ENCODE measurements at places on chromosomes 5 and 9.

DNA sequence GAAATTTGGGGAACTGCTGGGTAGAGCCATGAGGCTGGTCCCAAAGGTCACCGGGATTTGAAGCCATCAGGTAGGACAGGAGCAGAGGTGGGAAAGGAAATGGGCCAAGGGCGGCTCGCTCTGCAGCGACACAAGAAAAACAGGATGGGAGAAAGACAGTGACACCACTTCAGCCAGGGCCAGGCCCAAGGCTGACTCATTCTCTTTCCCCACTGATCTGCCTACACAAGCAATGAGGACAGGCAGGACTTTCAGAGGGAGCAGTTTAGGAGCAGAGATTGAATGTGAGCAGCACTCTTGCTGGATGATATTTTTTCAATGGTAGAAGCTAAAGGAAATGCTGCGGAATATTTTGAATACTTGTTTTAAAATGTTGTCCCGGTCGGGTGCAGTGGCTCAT is 3.5 kb downstream of the RUFY1 start:
- no peaks in the 10 kb centered on the region for H3K36me3 ChIP-seq
- no peak overlapping the region for H3K4me3 ChIP-seq
- H3K4me1 ChIP-seq, result peaks cover 19% of the 10 kb centered on the region
- no peak overlapping the region for H3K27ac ChIP-seq
- DNase-seq, result no peak

- no peak for DNase-seq
- no peaks in the 10 kb centered on the region for H3K36me3 ChIP-seq
- H3K27ac ChIP-seq, result no peak overlapping the region
- H3K4me3 ChIP-seq, result no peak overlapping the region
- H3K27me3 ChIP-seq, result no peaks in the 10 kb centered on the region
Observed at GRCh38 chr9:78566948-78567675, 270.2 kb downstream of the PSAT1 start.

DNA sequence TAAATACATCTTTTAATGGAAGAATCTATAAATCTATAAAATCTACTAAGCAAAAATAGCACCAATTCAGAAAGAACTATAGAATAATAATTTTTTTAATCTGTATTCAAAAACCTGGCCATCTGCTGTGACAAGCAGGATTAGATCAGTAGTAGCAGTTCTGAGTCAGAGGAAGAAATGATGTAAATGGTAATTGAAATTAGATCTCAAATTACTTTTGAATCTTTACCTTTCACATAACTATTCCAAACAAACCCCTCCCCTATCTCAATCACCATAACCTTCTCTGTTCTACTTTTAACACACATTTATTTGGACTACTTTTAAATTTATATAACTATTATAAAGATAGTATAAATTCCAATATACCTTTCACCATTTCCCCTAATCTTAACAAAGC is 727.8 kb upstream of the FAM174A start:
- H3K27ac ChIP-seq, result no peak overlapping the region
- no peaks in the 10 kb centered on the region for H3K36me3 ChIP-seq
- no peak overlapping the region for H3K4me3 ChIP-seq
- H3K4me1 ChIP-seq, result no peaks in the 10 kb centered on the region
- H3K27me3 ChIP-seq, result no peaks in the 10 kb centered on the region

DNA sequence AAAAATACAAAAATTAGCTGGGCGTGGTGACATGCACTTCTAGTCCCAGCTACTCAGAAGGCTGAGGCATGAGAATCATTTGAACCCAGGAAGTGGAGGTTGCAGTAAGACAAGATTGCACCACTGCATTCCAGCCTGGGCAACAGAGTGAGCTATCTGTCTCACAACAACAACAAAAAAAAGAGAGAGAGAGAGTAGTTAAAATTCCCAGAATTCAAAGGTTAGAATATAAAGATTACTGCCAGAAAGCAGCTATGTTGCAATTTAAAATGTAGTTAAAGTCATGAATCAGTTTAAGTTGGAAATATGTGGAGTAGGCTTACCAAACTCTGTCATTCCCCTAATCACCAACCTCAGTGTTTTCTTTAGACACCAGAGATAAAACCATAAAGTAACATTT is 58.7 kb upstream of the SUSD1 start:
- H3K4me3 ChIP-seq, result no peak overlapping the region
- no peak overlapping the region for H3K27ac ChIP-seq
- no peaks in the 10 kb centered on the region for H3K4me1 ChIP-seq

- peaks cover 14% of the 10 kb centered on the region for H3K4me1 ChIP-seq
- no peaks in the 10 kb centered on the region for H3K36me3 ChIP-seq
- no peak for DNase-seq
- no peak overlapping the region for H3K4me3 ChIP-seq
Observed at GRCh38 chr5:143649937-143650621, 161.9 kb upstream of the HMHB1 start.

DNA sequence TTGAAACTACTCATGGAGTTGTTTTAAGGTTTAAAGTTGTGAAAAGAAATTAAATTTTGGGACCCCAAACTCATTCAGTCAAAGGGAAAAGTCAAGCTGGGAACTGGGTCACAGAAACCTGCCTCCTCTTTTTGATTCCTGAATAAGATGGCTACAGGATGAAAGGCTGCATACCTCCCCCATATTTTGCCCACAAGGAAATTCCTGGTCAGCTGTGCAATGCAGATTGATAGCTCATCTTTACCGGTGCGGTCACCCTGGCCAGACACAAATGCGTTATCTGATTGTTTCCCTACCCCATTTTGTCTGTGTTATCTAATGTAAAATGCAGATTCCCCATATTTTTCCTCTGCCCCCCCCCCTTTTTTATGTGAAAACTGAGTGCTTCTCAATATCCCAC is 1.3 kb downstream of the HAVCR2 start:
- H3K36me3 ChIP-seq, result no peaks in the 10 kb centered on the region
- no peak overlapping the region for H3K4me3 ChIP-seq
- no peaks in the 10 kb centered on the region for H3K27me3 ChIP-seq
- no peak overlapping the region for H3K27ac ChIP-seq
- no peak for DNase-seq

DNA sequence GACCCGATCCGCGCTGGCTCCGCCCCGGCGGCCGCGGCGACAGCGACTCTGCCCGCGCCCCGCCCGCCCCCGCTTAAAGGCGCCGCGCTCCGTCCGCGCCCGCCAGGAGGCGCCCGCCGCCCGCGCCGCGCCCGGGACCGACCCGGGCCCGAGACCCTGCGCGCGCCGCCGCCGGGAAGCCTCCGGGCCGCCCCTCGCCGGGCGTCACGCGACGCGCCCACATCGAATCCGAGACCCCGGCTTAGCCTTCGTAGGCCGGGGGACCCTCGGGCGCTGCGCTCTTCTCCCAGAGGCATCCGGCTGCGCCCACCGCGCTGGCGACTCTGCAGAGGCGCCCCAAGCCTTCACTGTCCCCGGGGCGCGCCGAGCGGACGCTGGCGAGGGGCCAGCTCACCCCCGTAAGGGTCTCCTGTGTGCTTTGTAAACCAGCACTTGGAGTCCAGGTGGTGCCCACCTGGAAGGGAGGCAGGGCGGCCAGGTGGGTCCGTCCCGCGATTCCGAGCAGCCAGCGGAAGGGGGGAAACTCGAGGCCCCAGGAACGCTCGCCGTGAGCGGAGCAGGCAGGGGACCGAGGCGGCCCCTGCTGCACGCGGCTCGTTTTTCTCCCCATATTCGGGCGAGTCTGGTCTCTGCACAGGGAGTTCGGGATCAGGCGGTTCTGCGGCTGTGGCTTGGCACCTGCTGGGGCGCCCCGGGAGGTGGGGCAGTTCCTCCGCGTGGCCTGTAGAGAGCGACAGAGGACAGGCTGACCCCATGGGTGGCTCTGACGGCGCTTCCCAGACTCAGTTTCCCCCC is 423 bp upstream of the ABCA2 start:
- peak; percentile 77 for DNase-seq
- no peak overlapping the region for H3K27ac ChIP-seq
- H3K27me3 ChIP-seq, result no peaks in the 10 kb centered on the region
